ENCODE measurements at places on chromosomes 3 and 15.
A peak's percentile ranks its signal among the peaks of the same experiment; 100 is the strongest.

DNA sequence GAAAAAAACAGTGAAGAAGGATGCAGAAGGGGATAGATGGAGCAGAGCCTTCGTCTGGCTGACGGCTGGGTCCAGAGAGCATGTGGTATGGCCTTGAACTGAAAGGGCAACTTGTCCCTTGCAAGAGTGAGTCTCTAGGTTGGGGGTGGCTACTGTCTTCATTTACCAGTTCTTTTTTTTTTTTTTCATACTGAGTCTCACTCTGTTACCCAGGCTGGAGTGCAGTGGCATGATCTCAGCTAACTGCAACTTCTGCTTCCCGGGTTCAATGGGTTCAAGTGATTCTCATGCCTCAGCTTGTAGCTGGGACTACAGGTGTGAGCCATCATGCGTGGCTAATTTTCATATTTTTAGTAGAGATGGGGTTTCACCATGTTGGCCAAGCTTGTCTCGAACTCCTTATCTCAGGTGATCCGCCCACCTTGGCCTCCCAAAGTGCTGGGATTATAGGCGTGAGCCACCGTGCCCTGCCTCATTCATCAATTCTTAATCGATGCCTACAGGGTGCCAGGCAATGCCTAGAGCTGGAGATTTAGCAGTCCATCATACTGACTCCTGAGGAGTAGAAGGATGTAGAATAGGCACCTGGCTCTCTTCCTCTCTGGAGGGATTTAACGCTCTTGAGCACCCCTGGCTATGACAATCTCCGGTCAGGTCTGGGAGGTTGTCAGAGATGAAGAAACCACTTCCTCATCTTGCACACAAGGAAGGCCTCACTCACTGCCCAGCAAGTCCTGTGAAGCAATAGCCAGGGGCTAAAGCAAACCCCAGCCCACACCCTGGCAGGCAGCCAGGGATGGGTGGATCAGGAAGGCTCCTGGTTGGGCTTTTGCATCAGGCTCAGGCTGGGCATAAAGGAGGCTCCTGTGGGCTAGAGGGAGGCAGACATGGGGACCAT is at the start of gene CAMP:
TSS of gene CAMP (plus strand) at position 880 of the 898 bp plus-strand sequence. CDS start at position 897, 17 bp downstream.
- peak; percentile 94 for DNase-seq

GRCh38 chr3:100002599-100003350 is 111.5 kb downstream of the FILIP1L start:
- DNase-seq: peak; percentile 98

DNA sequence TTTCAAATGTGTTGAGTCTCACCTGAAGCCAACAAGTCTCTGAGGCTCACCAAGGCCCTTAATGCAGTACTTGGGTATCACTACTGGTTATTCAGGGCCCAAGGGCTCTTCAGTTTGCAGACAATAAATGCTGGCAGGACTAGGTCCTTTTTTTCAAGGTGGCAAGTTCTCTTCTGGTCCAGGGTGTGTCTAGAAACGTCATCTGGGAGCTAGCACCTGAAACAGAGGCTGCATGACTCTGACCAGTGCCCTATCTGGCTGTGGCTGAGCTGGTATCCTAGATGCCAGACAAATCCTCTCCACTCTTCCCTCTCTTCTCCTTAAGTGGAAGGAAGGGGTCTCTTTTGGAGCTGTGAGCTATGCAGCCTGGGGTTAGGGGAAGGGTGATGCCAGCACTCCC is 276.8 kb downstream of the PYDC2 start:
- DNase-seq: no peak

DNA sequence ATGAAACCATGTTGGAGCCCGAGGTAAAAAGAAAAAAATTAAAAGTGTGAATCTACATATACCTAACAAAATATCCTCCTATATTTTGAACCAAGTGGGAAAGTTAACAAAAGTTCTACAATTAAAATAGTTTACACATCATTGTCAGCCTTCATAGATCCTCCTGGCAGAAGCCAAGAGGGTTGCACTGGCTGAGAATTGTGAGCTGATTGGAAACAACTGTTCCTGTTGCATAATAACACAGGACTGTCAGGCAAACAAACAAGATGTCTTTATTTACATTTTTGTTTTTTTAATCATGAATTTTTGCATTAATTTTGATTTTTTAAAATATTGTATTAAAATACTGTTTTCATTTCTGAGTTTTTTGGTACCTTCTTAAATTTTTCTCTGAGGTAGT is 215.2 kb upstream of the MME start:
- DNase-seq: no peak

- peak; percentile 34 for DNase-seq
Measured at GRCh38 chr15:62853841-62854225, 188.7 kb upstream of the TPM1 start.

GRCh38 chr15:82056958-82057823 is 11.4 kb upstream of the MEX3B start:
- DNase-seq: no peak

DNA sequence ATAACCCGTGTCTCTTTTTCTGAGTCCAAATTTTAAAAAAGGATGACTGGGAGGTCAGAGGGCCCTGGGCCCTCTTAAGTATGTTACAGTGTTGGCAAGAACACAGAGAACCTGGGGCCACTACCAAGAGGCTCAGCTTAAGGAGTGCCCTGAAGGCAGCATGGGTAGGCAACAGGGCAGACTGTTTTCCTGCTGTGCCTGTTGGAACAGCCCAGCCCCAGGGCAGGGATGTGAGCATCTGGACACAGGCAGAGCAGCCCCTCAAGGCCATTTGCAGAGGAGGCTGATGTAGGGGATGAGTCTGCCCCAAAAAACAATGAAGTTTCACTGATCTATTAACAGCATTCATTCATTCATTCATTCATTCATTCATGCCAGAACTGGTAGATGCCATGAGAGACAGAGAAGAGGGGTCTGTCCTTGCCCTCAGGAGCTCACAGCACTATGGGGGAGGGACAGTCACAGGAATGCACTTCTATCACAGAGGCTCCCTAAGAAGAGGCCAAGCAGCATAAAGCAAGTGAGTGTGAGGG is 2.2 kb upstream of the LTF start:
- DNase-seq: no peak

- DNase-seq: no peak
Measured at GRCh38 chr3:94132777-94133176, 69.9 kb downstream of the NSUN3 start.

GRCh38 chr3:122353893-122354401 is 28.9 kb downstream of the CSTA start:
- DNase-seq: no peak

- DNase-seq: no peak
Measured at GRCh38 chr3:77271711-77272110, 231.8 kb downstream of the ROBO2 start.

Measured in renal cortical epithelial cell (primary cell).